ENCODE measurements at places on chromosomes 3 and 15.

DNA sequence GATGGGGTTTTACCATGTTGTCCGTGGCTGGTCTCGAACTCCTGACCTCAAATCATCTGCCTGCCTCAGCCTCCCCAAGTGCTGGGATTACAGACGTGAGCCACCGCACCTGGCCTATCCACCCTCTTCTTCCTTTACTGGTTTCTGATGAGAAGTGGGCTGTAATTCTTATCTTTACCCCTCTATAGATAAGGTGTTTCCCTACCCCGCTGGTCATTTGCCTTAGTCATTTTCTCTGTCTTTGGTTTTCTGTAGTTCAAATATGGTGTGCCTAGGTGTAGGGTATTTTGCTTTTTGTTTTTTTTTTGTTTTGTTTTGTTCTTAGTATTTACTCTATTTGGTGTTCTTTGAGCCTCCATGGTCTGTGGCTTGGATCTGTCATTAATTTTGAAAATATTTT is 41.3 kb downstream of the APBA2 start:
- no peak for DNase-seq

DNA sequence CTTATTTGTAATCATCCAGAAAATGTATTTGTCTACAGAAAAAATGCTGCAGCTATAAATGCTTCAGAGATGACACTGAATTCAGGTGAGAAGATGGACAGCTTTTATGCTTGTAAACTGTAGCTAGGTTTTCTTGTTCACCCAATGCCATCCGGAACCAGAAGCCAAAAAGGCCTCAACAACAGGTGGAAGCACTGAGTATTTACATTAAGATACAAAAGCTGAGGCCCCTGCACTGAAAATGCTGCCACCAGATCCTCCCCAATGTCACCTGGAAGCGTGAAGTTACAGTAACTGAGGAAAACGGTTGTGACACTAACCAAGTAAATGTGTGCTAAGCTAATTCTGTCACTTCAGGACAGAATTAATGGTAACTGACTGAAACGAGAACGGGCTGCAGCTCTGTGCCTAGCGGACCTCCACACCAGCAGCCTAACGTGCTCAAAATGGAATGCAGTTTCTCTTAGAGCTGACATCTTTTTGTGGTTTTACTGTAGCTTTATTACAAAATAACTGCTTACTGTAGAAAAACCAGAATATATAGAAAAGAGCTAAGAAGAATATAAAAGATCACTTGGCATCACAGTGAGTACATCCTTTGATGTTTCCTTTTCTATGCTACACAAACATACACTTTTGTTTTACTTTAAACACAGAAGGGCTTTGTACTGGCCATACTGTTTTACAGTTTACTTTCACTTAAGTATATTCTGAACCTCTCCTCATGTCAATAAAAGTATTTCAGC is 7.6 kb downstream of the CHSY1 start:
- no peak for DNase-seq

GRCh38 chr3:42210726-42211125 is 55.3 kb downstream of the CCK start:
- DNase-seq, result no peak

DNA sequence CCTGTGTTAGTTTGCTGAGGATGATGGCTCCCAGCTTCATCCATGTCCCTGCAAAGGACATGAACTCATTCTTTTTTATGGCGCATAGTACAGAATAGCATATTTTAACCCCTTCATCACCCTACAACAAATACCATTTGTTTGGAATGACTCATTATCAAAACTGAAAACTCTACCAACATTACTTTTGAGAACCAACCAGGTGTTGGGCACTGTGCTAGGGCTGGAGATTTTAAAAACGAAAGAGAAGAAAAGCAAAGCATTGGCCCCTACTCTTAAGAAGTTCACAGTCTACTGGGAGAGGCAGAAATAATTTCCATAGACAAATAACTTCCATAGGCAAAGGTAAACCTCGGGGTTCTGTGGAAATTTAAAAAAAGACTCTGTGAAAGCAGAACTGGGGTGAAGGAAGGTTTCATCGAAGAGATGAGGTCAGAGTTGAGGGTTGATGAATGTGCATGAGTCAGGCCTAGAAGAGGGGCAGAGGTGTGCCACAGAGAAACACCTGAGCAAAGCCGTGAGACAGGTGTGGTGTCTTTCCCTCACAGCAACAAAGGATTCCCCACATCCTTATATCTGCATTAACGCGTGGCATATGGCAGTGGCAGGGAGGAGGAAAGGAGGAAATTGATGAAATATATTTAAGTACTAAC is 51.0 kb downstream of the MCF2L2 start:
- DNase-seq, result no peak

- no peak for DNase-seq
Measured at GRCh38 chr3:144516026-144516425, 544.4 kb downstream of the DIPK2A start.

DNA sequence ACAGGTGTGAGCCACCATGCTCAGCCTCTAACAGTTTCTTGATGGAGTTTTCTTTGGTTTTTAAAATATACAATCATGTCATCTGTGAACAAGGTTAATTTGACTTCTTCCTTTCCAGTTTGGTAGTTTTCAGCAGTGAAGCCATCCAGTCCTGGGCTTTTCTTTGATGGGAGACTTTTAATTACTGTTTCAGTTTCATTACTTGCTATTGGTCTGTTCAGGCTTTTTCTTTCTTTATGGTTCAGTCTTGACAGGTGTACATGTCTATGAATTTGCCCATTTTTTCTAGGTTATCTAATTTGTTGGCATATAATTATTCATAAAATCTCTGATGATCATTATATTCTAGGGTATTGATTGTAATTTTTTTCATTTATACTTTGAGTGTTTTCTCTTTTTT is 36.8 kb downstream of the PFN2 start:
- no peak for DNase-seq

GRCh38 chr3:124064050-124064449 is 72.1 kb upstream of the ROPN1 start:
- no peak for DNase-seq

DNA sequence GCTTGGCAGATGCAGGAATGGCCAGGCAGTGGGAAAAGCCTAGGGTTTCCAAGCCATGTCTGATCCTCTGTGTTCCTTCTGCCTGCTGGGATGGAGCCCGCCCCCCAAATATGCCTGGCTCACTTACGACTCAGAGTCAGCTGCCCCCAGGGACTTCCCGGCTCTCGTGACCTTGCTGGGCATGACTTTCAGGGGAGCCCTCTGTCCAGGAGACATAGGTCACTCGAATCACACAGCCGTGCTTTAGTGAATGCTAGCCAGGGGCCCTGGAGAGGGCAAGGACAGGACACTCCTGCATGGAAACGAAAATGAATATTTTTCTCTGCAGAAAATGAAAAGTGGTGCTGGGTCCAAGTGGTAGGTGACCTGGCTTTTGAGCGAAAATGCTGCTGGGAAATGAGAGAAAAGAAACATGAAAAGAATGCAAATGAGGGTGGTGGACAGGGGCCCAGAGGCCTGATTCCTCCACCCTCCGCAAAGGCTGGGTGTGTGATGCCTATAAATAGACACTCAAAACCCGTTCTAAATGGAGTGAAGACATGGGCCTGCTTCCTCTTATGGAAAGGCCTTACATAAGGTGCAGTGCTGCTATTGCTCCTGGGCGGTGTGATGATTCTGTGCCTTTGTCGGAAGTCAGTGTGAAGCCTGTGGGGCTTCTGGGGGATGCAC is 107.4 kb downstream of the APBA2 start:
- no peak for DNase-seq
